Placental epithelial cell (primary cell): ENCODE measurements at places on chromosomes 5 and 9. TPM values are rescaled to one million over a fixed set of nuclear protein-coding genes. Genes with fewer than 3 reads are reported as not detected.

The RANBP3L gene
- total RNA-seq = not detected in 2 replicates

The STPG3 gene
- not detected in 2 replicates for total RNA-seq

The FBP2 gene
- not detected in 2 replicates for total RNA-seq

The PPP2CA gene
- 47.5 and 115 TPM in 2 replicates for total RNA-seq

The SNX24 gene
- 55.4 and 57.7 TPM in 2 replicates for total RNA-seq

The NIPAL4 gene
- not detected in 2 replicates for total RNA-seq

The FOXD4L4 gene
- total RNA-seq = 0.39 and 0.43 TPM in 2 replicates

The CLK4 gene
- total RNA-seq = 19.3 and 40.4 TPM in 2 replicates

The PRLR gene
- total RNA-seq = 16.6 and 25.5 TPM in 2 replicates

The SPATA31A3 gene
- total RNA-seq = not detected in 2 replicates

The PRUNE2 gene
- total RNA-seq = 4.7 and 12.6 TPM in 2 replicates

The ABLIM3 gene
- 66.0 and 98.5 TPM in 2 replicates for total RNA-seq

The SPTLC1 gene
- total RNA-seq = 80.5 and 101 TPM in 2 replicates

The DBN1 gene
- total RNA-seq = 287 and 442 TPM in 2 replicates

The F2RL1 gene
- total RNA-seq = 2.0 and 2.8 TPM in 2 replicates

The SV2C gene
- not detected in 2 replicates for total RNA-seq

The PLAC8L1 gene
- not detected in 2 replicates for total RNA-seq

The NDUFAF2 gene
- total RNA-seq = 6.3 and 11.9 TPM in 2 replicates
